ENCODE measurements at places on chromosomes 1 and 21.

DNA sequence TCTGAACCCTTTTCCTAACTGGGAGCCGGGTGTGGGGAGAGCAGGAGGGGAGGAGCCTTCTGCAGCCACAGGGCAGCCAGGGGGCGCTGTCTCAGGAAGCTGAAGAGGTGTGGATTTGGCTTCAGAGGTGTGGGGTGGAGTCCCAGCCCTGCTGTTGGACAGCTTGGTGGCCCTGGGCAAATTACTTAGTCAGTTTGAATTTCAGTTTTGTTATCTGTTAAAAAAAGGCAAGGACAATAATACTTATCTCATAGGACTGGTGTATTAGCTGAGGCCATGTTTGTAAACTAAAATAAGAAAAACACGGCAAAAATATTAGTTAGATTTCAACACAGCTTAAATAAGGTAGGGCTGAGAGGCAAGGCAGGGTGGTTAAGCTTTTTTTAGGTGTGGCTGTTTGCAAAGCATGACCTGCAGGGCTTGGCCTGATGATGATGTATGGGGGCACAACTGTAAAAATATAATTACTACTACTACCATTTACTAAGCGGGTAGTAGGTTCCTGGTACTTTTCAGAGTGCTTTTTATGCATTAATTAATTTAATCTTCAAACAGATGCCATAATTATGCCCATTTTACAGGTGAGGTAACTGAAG, 111.8 kb downstream of the PLXNA2 start:
- DNase-seq = peak; percentile 13

GRCh38 chr1:175873290-175873935, 130.0 kb upstream of the TNR start:
- no peak for DNase-seq

- no peak for DNase-seq
Observed at GRCh38 chr1:46489638-46490405, at the start of gene DMBX1. Gene DMBX1, plus strand, starts transcription at chr1:46489836. Its CDS starts 17,175 bp downstream, at chr1:46507011.

DNA sequence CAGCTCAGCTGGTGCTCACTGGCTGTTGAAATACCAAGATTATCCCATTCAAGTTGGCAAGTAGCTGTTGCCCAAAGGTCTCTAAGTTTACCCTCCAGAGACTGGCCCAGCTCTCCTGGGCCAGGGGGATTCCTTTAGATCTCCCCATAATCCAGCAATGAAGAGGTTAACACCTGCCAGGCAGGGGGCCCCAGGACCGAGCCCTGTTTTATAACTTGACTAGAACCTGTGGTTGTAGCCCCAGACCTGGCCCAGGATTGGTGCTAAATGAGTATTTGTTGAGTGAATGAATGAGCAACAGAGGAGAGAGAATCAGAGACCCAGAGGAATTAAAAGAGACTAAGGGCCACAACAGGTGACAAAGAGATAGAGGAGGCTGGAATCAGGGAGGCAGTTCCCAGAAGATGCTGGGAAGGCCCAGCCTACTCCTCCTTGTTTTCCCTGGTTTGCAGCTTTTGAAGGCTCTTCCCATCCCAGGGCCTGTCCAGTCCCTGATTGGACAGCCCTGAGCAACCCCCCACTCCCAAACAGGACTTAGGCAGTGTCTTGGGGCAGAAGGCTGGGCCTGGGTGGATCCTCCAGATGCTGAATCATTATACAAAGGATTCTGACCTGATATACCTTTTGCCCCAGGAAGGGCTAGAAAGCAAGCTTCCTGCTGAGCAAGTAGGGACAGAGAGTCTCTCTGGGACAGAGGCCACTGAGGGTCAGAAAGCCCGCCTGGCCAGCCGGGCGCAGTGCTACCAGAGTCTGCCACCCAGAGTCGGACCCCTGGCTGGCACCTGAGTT, 2.4 kb upstream of the RHBG start:
- no peak for DNase-seq

GRCh38 chr1:195332102-195332501, 1276.1 kb downstream of the KCNT2 start:
- DNase-seq = no peak

DNA sequence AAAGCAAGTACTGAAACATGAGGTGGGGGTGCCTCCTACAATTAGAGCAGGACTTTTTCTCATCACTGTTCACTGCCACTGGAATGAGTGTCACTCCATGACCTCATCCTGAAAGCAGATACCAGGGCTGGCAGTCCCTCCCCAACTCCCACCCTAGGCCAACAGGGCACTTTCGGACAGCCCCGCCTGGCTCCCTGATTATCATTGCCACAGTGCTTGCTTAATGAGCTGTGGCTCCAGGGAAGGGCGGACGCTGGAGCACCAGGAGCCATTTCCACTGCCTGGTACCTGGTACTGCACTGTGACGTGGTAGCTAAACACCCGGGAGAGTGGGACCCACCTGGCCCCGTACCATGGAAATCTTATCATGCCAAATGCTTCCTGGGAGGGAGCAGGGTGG, 22.3 kb downstream of the SLC9A1 start:
- no peak for DNase-seq

DNA sequence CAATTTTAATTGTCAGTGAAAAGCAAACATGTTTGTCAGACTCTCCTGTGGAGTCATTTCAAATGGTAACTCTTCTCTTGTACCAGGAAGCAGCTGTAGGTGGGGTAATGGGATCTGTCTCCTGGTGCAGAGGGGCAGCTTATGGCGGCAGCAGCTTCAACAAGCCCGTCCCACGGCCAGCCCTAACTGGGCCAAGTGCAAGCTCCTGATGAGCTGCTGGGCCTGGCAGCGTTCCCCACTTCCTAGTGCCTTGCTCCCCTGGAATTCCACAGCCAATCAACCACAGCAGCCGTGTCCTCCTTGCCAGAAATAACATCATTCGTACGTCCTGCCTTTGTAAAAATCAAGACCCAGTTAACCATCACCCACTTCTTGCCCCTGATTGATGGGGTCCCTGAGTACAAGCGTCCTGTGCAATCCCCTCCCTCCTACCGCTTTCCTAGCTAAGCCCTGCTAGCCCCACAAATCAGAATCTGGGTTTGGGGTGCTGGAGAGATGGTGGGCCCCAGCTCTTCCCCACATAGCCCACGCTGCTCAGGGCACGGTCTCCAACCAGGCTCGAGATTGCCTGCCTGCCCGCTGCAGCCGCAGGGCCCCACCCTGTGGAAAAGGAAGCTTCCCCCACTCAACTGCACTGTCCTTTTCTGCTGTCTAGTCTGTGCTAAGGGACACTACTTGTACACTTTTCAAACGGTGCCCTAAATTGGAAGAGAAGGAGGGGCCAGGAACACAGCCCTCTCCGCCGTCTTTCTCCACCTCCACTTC, 61.2 kb downstream of the TOR1AIP2 start:
- peak; percentile 62 for DNase-seq

- no peak for DNase-seq
Observed at GRCh38 chr1:115303364-115303763, 34.7 kb downstream of the NGF start.

GRCh38 chr1:155073377-155074242, 5.0 kb upstream of the EFNA3 start:
- DNase-seq = no peak

DNA sequence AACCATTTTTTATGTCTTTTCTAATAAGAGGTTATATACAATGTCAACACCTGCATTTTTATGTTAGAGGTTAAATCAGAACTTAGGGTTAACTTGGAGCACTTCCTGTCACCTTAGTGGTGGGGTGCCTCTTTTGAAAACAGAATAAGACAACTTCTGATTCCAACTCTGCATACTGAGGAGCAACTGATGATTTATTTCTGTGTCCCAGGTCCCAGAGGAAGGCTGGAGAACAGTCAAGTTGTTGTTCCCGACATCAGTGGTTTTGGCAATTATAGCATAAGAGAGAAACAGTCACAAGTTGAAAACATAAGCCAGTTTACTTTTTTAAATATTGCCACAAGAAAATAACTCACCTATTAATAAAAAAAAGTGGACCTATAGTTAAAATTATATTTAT, 871.0 kb upstream of the ADAMTS5 start:
- DNase-seq = no peak

DNA sequence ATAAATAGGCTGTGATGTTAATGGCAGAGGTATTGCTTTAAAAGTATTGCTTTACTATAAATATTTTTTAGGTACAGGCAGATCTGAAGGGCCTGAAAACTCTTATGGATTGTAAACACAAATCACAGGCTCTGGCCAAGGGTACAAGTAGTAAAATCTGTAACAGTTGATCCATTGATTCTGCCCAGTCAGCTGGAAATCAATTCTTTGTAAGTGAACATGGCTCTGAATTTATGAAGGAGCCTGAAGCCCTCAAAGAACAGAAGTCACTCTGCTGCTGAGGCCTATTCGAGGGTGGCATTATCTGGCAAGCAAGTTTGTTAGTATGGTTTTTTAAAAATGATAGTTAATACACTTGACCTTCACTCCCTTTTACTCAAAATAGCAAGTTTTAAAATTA, 834.0 kb upstream of the TMPRSS15 start:
- no peak for DNase-seq

- peak; percentile 35 for DNase-seq
Observed at GRCh38 chr1:146036965-146037646, 15.6 kb upstream of the HJV start.

- no peak for DNase-seq
Observed at GRCh38 chr21:15272591-15272990, 207.8 kb upstream of the NRIP1 start.

GRCh38 chr1:179023946-179024650, 1.6 kb upstream of the FAM20B start:
- no peak for DNase-seq

DNA sequence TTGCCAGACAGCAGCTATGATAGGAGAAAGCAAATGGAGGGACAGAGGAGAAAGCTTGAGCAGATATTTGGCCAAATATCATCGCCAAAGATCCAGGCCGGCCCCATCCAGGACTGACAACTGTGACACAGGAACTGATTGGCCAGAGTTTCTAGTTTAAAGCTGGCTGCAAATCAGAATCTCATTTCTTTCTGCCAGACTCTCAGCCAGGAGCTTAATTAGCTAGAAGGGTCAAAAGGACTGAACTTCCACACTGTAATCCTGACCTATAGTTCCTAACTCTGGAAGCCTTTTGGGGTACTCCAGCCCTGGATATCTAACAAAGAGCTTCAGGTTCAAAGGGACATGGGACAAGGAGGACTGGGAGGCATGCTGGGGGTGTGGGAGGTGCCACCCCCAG, 106.7 kb upstream of the GNG12 start:
- DNase-seq = no peak

GRCh38 chr1:1183221-1183747, 9.6 kb downstream of the TTLL10 start:
- DNase-seq = no peak

DNA sequence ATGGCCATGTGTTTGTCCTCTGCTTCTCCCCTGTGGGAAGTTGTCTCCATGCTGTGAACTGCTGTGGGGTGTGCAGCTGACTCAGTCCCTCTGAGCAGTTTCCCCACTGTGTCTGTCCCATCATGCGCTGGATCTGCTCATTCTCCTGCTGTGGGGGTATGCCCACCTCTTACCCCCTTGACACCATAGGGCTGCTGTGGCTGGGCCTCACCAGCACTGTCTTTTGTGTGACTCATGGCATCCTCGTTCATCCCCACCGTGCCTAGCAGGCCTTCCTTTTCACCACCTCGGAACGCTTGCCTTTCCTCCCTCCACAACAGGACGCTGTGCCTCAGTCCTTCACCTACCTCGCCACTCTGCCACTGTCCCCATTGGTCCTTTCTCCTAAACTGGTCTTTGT, 27.3 kb downstream of the VANGL2 start:
- DNase-seq = no peak
